Epithelial cell of proximal tubule (primary cell): ENCODE measurements at places on chromosomes 7 and 10. TPM values are rescaled to one million over a fixed set of nuclear protein-coding genes. Genes with fewer than 3 reads are reported as not detected.

GRCh38 chr10:32189400-32190084, 133.3 kb upstream of the KIF5B start:
- no peak for DNase-seq

DNA sequence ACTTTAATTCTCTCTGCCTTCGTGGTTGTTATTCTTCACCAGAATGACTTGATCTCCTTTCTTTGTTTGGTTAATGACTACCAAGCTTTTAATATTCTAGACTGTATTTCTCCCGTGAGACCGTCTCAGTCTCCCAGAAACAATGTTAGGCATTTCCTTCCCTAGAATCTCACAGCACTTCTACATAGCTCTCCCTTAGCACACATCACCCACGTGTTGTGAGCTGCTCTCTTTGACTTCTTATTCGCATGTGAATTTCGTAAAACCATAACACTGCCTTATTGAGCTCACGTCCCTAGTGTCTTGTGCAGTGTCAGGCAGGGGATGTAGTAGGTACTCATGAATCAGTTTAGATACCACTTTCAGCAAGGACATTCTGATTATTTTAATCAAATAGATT, 57.5 kb upstream of the MGAM2 start:
- no peak for DNase-seq

Gene WNT8B
- not detected in 2 replicates for total RNA-seq

DNA sequence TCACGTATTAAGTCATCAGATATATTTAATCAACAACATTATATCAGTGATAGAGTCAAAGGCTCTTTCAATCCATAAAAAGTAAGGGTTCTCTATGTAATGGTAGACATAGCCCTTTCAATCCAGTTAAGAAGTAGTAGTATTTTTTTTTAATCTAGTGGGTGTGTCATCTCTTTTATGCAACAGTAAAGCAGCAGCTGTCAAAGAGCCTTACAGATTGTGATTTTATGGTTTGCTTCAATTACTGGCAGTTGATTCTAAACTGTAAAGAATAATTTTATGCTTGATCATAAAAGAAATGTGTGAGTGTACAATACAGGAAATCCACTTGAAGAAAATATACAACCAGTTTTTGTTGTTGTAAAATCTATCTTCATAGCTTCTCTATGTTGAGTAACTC, 902.6 kb upstream of the MBL2 start:
- no peak for DNase-seq

DNA sequence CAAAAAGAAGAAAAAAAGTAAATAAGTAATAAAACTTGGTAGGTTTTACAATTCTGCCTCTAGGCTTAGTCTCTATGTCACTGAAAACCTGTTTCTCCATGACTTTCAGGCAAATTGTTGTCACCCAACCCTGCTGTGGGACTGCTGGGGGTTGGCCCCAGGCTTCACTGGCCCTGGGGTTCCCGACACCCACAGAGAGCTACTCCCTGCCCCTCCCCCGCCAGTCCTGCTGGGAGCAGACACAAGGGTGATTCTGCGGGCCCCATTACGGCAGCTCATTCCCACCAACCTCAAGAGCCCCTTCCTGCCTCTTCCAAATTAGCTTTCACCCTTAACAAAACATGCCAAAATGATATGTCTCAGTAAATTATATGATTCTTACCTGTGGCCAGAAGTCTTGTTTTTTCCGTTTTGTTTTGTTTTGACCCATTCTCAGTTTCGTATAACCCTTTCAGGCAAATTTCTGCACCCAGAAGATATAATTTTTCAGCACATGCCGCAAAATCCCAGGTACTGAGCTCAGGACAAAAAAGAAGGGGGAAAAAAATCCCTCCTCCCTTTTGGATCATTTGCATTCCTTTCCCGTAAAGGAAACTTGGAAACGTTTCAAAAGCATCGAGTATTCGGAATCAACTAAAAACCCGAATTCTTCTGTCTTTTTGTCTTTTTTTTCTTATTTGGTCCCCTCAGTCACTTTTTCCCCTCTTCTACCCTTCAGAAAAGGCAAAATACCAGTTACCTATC, 27.8 kb downstream of the CHST15 start:
- DNase-seq = no peak

GRCh38 chr7:77738871-77739270, 42.6 kb downstream of the RSBN1L start:
- DNase-seq = no peak

DNA sequence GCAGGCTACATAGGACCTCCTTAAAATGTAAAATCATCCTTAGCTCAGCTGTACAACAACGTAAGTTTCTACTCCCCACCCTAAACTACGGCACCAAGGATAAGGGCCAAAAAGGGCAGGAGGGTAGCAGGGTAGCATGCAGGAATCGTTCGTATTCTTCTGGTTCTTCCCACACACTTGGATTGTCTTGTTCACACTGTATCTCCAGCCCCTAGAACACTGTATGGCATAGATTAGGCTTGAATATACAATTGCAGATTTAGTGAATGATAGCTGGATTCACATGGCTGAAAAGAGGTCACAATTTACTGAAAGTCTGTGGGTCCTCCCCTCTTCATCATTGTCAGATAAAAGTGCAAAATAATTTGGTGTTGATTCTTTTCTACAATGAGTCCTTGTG, 28.2 kb upstream of the PRKAR2B start:
- DNase-seq = no peak

- DNase-seq = no peak
Observed at GRCh38 chr10:7952266-7952665, 102.2 kb upstream of the GATA3 start.

Gene HOXA4
- total RNA-seq = 9.2 and 14.6 TPM in 2 replicates

GRCh38 chr7:93515144-93515543, 59.4 kb downstream of the CALCR start:
- DNase-seq = no peak

Gene PILRA
- total RNA-seq = not detected in 2 replicates

- no peak for DNase-seq
Observed at GRCh38 chr7:48337012-48337621, 165.9 kb downstream of the ABCA13 start.

DNA sequence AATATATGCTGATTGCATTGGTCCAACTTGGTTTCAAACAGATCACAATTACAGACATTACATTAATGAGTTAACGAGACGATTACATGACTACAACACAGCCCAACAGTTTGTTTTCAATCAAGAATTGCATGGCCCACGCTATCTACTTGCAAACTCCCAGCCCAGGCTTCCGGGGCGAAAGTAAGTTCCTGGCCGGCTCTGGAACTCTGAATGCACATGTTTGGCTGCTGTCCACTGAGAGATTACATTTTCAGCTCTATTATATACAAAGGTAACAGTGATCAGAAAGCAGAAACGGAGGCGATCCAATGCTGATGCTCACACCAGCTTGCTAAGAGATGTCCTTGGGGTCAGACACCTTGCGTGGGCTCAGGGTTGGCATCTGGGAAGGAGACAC, 206.3 kb downstream of the FANK1 start:
- DNase-seq = no peak

GRCh38 chr7:157495177-157495553, 158.4 kb downstream of the DNAJB6 start:
- no peak for DNase-seq

Gene AKAP9
- 12.2 and 19.6 TPM in 2 replicates for total RNA-seq

DNA sequence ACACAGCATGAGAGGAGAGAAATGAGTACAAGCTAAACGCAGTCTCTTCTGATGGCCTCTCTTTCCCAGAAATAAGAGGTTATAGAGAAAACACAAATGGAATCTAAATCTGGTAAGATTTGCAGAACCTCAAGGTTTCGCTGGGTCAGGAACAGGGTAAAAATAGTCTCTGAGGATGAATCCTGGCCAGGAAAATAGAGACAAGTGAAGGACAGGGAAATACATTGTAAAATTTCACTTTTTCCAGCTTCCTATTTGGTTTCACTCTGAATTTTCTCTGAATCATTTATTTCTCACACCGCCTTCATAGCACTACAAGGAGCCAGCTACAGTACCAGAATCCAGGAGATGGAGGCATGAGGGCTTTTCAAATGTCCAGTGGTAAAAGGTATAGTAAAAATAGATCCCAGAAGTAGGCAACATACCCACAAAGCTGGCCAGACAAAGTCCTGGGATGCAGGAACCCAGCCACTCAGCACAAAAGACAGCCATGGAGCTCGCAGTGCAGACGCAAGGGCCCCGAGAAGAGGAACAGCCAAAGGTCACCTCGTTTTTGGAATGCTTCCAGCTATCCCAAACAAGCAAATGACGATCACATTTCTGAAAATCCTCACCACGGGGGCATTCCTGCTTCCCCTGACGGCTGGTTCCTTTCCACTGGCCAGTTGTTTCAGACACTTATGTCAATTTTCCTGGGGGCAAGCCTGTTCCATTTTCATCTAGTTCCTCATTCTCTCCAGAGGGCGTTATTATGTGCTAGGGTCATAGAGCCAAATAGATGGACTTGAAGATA, 21.5 kb upstream of the IKZF1 start:
- no peak for DNase-seq

Gene FAM20C
- total RNA-seq = 84.2 and 85.0 TPM in 2 replicates

Gene CALHM2
- 4.6 and 4.7 TPM in 2 replicates for total RNA-seq

DNA sequence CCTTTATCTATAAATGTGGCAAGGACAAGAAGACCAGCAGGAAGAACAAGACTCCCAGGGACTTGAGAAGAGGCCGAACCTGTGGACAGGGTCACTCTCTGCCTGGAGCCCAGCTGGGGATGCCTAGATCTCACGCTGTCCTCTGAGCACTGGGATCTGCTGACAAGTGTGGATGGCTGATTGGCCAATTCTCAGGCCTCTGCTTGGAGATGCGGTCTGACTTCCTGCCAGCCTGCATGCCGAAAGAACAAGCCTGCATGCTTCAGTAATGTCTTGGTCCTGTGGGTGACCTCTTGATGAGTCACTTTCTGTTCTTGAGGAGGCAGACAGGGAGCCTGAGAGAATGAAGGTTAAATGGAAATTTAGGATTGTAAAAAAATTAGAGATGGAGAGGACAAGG, 84.7 kb downstream of the TMEM178B start:
- DNase-seq = peak; percentile 97

Gene CPA2
- 0.14 TPM in 1 of 2 replicates, not detected in the other for total RNA-seq

DNA sequence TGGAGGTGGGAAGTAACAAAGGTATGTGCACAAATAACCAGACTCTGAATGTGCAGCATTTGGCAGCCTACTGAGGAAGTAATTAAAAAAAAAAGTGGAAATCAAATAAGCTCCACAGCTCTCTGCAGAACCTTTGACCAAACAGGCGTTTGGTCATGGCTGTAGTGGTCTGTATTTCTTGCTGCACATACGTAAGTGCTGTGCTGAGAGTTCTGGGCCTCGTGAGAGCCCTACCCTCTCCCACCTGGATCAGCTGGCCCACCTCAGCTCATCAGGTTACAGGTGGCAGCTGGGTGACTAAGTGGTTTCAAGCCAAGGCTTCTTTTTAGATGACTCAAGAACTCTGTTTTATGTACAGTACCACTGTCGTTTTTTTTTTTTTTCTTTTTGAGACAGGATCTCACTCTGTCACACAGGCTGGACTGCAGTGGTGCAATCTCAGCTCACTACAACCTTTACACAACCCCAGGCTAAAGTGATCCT, 178.2 kb upstream of the KLF6 start:
- no peak for DNase-seq

Gene OR2A1
- 0.17 TPM in 1 of 2 replicates, not detected in the other for total RNA-seq

GRCh38 chr7:42159130-42159529, 77.9 kb downstream of the GLI3 start:
- DNase-seq = no peak

DNA sequence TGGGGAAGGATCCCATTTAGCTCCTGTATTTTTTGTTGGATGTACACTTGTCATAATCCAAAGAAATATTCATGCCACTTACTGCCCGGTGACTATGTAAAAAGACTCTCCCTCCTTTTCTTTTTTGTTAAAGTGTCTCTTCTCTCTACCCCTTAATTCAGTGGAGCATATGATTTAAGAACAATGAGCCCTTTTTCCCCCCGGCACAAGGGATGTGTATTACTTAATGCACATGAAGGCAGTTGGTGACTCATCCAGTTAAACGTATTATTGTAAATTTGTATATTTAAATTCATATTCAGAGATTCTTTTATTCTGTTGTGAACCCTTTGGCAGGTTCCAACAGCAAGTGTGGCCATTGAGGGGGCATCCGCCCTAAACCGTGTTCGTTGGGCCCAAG, 241.9 kb downstream of the SLC25A13 start:
- DNase-seq = no peak

GRCh38 chr7:1961701-1962276, 271.0 kb downstream of the MAD1L1 start:
- DNase-seq = no peak

DNA sequence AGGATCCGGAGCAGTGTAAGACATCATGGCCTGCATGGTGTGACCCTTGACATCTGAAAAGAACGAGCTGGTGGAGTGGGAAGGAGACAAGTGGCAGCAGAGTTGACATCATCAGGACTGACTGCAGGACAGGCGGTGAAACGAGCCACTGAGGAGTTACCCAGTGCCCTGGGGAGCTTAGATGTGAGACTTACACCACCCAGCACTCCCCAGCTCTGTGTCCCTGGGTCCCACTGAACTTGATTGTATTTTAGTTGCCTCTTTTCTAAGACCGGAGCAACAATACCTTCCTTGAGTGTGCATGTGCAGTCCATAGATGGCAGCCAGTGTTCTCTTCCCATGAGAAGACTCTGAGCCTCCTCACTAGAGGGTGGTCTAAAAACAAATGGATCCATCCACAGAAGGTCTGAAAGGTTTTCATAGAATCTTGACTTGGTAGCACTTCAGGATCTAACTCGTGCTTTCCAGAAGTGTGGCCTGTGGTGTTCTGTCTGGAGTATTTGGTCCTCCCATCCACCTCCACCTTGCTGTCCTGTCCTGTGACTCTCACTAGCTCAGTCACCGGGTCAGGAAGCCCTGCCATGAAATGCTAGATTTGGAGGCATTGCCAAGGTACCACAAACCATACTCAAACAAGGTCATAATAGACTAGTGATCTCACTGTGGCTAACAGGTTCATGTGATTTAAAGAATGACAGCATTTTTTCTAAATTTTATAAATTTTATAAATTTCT, 59.0 kb downstream of the IKZF1 start:
- no peak for DNase-seq

DNA sequence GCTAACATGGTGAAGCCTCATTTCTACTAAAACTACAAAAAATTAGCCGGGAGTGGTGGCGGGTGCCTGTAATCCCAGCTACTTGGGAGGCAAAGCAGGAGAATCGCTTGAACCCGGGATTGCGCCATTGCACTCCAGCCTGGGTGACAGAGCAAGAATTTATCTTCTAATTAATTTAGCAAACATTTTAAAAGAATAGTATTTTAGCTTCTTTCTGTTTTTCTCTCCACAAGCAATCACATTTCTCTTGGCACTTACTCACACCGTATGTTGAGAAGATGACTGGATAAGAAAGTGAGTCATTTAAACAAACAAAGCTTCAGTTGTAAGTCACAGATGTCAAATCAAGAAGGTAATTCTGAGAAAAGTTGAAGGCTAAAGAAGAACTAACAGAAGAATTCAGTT, 264.0 kb downstream of the ARL4A start:
- DNase-seq = peak; percentile 49
